Activated CD8-positive, alpha-beta memory T cell treated with anti-CD3 and anti-CD28 coated beads for 1 hour (primary cell): ENCODE measurements at places on chromosomes 6 and 20.
A peak's percentile ranks its signal among the peaks of the same experiment; 100 is the strongest.

DNA sequence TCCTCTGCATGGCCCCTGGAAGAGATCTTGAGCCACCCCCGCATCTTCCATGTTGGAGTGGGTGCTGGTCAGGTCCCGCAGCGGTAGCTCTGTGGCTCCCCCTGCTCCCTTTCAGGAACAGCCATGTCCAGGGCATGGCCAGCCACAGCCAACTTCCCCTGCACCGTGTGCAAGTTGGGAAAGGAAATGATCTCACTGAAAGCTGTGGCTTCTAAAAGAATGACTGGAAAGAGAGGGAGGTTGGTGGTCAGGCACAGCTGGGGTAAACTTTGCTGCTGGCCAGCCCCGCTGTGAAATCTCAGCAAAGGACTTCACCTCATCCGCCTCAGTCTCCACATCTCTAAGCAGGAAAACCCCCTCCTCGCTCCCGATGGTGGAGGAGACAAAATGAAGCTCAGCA, 153.6 kb upstream of the CST7 start:
- no peak for DNase-seq

DNA sequence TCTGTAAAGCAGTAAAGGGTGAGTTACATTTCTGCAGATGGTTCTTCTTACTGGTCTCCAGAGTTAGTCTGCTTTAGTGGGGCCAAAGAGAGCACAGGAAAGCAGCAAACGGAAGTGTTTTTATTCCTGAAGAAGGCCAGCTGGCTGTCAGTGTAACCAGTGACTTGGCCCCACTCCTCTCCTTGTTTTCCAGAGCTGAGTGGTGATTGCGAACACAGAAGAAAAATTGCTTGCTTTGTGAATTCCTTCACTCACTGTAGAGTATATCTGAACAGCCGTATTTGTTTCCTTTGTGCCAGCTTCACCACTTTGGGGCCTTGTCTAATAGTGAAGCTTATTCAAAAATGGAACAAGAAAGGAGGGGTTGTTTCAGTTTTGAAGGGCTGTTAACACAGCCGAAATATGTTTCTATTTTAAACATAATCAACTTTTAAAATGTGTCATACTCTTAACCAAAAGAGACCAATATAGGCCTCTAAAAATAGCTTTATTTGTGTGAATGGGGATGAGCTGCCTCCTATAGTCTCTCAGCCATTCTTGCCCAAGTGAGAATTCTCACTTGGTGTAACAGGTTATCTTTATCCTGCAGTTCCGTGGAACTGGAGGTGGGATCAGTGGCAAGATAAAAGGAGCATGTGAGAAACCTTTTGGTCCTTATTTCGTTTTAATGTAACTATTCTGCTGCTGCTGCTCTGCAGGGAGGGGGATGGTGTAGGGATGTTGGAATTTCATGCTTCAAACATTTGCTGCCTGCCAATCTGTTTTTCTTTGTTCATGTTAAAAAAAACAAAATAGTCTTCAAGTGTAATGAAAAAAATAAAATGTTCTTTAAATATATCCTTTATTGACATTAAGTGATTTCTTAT, 37.8 kb downstream of the ZC2HC1B start:
- DNase-seq, result no peak

DNA sequence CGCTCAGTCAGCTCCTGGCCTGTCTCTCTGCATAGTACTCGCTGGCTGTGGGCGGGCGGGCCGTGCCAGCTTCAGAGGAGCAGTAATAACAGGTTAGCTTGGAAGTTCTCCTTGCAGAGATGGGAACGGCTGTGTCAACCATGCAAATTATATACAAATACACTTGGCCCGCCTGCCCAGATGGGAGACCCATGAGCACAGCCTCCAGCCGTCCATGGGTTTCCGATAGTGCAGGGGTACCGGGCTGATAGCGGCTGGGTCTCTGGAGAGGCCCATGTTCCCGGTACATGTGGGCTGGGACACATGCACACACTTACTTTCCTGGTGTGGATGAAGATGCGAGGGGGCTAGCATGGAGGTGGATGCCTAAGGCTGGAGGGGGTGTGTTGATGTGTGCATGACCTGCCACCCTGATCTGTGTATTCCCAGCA, 12.8 kb upstream of the ZNF831 start:
- DNase-seq, result no peak

- DNase-seq, result peak; percentile 55
Measured at GRCh38 chr20:63626424-63627128, at the start of gene GMEB2. Gene GMEB2, minus strand, starts transcription at chr20:63627101. Its CDS starts 7,704 bp downstream, at chr20:63619397.

DNA sequence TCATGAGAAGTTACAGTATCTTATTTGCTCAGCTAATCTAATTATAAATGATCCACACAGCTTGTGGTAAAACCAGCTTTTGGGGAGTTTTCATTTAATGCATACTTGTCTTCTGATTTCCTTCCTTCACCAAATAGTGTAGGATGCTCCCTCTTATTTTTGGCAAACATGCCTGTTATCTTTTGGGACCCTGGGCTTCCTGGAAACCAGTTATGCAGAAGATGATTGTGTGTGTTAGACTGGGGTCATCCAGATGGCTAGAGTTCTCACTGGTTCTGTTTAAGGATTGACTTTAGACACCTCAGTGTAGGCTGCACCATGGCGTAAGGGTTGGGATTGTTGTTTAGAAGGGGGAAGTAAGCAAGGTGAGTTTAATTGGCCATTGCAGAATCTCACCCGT, 61.3 kb downstream of the PTPN1 start:
- DNase-seq, result no peak

- no peak for DNase-seq
Measured at GRCh38 chr6:104325341-104326172, 534.2 kb downstream of the HACE1 start.

DNA sequence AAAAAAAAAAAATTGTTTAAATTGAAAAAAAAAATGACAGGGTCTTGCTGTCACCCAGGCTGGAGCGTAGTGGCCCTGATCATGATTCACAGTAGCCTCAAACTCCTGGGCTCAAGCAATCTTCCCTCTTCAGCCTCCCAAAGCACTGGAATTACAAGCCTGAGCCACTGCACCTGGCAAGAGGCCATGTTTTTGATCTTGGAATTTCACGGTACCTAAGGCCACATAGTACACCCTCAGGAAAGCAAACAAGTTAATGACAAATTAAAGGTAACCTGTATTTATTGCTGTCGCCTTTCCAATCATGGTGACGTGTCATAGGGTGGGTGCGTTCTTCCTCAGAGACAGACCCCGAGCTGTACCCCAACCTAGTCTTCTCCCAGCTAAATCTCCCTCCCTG, 79.2 kb downstream of the LINC00237 start:
- no peak for DNase-seq

GRCh38 chr6:18763086-18763485, 375.9 kb downstream of the RNF144B start:
- no peak for DNase-seq

DNA sequence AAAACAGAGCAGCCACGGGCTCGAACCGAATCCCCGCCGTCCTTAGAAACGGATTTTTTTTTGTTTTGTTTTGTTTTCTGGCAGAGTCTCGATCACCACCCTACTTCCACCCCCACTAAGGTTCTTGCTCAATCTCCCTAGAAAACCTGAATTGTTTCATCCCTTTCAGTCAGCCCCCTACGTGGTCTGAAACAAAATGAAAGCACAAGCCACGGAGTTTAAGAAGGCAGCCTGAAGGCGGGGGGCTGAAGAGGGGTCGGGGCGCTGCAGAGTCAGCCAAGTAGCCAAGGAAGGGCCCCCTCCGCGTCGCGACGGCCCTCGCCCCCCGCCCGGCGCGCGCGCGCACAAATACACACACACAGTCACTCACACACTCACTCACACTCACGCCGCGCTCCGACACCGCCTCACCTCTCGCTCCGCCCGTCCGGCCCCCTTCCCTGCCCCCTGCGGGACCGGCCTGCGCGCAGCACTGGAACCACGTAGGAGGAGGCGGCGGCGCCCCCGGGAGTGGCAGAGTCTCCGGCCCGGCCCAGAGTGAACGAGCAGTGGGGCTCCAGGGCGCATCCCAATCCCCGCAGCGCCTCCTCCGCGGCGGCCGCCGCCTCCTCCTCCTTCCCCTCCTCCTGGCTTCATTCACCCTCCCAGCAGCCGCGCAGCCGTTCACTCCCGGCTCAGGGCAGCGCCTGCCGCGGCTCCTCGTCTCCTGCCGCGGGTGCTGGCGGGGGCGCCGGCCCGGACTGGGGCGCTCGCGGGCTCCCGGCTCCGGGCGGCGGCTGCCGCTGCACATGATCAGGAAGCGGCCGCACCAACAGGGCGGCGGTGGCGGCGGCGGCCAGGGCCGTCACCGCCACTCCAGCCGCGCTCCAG, 1.4 kb downstream of the ATXN1 start:
- peak; percentile 61 for DNase-seq

DNA sequence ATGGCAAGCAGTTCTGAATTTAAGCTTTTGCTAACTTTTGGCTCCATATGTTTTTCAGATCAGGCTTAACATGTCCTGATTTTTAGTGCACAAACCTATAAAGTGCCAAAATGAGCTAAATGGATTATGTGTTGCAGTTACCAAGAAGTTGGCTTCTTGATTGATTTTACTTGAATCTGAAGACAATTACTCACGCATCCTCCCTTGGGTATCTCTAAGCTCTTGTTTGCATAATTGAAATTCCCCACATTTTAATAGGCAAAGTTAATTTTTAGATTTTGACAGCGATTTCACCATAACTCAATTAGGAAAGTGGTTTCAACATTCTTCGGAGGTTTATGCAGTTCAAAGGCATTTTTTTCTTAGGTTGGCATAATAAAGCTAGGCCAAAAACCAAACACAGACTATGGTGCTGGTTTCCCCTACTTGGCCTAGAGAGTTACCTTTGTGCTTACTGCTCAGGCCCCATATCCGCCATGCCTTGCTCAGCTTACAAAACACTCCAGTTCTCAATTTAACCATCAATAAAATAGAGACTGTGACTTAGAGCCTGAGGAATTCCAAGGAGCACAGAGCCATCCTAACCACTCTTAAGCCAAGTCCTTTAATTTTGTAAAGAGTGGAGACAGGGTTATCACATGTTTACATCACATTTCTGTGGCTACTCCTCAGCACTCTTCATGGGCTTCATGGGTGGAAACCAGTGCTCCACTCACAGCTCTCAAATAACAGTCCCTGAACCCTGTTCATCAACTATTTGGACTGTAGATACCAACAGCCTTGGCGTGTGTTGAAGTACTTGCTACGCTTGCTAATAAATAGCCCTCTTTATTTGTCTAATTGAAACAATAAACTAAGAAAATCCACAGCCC, 32.1 kb downstream of the LAMA4 start:
- no peak for DNase-seq

- DNase-seq, result no peak
Measured at GRCh38 chr6:88538130-88538706, 372.1 kb upstream of the CNR1 start.

- no peak for DNase-seq
Measured at GRCh38 chr20:24437196-24438082, 32.0 kb upstream of the SYNDIG1 start.

- no peak for DNase-seq
Measured at GRCh38 chr6:169186496-169187169, 67.0 kb downstream of the THBS2 start.

DNA sequence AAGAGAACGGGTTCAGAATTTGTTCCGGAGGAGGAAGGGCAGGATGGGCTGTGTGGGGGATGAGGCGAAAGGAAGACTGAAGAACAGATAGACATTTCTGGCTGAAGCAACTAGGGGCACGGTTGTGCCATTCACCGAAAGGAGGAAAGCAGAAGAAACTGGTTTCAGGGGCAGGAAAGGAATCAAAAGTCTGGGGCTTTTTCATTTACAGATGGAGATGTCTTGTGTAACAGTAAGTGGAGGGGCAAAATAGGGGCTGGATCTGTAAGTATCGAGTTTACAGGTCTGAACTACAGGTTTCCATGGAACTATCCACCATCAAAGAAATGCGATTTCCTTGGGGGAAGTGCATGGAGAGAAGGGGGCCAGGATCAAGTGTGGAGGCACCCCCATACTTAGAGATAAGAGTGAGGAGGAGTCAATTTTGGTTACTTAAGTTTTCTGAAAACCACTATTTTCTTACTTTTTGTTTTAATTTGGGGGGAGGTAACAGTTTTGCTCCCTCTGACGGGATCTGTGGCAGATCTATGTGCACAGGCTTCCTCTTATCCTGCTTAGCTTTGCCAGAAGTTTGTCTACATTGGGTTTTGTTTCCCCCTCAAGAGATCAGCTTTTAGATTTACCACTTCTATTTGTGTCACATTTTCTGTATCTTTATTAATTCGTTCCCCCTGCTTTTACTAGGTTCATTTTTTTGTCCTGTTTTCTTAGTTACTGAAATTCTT, 120.1 kb downstream of the SLC23A2 start:
- no peak for DNase-seq

GRCh38 chr6:29494131-29494530, 6.4 kb upstream of the MAS1L start:
- no peak for DNase-seq

DNA sequence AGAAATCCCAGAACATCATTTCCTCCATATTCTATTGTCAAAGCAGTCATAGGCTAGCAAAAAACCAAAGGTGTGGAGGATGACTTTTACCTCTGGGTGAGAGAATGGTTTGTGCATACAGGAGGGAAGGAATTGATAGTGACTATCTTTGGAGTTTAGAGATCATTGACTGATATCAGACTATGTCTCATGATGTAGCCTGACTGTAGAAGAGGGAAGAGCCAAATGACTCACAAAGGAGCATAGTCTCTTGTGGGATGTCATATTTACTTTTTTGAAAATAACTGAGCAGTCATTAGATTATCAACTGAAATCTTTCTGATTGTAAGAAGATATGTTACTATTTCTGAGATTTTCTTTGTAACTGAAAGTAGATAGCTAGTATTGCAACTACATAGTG, 158.5 kb downstream of the FLRT3 start:
- no peak for DNase-seq

- DNase-seq, result no peak
Measured at GRCh38 chr6:46735720-46736031, 501 bp upstream of the PLA2G7 start.

DNA sequence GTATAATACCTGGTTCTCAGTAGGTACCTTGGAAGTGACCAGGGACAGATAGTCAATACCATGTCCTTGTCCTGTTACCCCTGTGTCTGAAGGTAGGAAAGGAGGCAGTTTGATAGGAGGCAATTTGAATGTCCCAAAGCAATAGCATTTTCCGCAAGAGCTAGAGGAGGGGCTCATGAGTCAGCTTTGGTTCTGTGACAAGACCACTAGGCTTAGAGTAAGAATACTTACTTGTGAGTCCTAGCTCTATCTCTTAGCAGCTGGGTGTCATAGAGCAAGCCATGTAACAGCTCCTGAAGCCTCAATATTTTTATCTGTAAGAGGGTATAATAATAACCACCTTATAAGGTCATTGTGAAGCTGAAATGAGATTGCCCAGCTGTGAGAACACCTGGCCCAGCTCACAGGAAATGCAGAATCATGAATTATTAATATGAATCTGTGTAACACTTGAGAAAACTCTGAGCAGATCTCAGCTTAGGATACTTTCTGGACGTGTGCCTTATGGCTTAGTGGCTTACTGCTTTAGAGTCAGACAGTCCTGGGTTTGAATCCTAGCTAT, 58.6 kb downstream of the DAAM2 start:
- DNase-seq, result no peak
